ENCODE measurements at places on chromosomes 5 and 9.

DNA sequence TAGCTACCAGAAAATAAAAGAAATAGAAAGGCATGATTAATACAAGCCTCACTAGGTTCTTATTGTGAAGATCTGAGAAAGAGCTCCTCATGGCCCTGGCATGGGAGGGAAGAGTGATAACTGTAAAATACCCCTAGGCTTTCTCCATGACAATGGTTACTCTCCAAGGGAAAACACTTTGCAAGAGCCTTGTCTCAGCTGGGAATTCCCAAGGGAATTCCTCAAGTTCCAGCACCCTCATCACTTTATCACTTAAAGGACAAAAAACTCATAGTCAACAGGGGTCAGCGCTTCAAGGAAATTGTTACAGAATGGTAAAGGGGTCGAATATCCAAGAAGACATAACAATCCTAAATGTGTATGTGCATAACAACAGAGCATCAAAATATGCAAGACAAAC is 21.2 kb downstream of the SYK start:
- peaks cover 22% of the 10 kb centered on the region for H3K27me3 ChIP-seq
- H3K27ac ChIP-seq: no peak overlapping the region
- H3K36me3 ChIP-seq: peaks cover 3% of the 10 kb centered on the region
- no peak overlapping the region for H3K4me3 ChIP-seq
- no peaks in the 10 kb centered on the region for H3K4me1 ChIP-seq

- H3K4me3 ChIP-seq: no peak overlapping the region
- H3K27ac ChIP-seq: no peak overlapping the region
- DNase-seq: no peak
- H3K36me3 ChIP-seq: peaks cover 23% of the 10 kb centered on the region
- no peaks in the 10 kb centered on the region for H3K4me1 ChIP-seq
- no peaks in the 10 kb centered on the region for H3K27me3 ChIP-seq
Measured at GRCh38 chr5:146165903-146166302, 16.5 kb downstream of the LARS1 start.

- H3K36me3 ChIP-seq: no peaks in the 10 kb centered on the region
- no peaks in the 10 kb centered on the region for H3K4me1 ChIP-seq
- no peak overlapping the region for H3K27ac ChIP-seq
- H3K27me3 ChIP-seq: no peaks in the 10 kb centered on the region
Measured at GRCh38 chr5:59249726-59250125, 643.8 kb downstream of the PDE4D start.

DNA sequence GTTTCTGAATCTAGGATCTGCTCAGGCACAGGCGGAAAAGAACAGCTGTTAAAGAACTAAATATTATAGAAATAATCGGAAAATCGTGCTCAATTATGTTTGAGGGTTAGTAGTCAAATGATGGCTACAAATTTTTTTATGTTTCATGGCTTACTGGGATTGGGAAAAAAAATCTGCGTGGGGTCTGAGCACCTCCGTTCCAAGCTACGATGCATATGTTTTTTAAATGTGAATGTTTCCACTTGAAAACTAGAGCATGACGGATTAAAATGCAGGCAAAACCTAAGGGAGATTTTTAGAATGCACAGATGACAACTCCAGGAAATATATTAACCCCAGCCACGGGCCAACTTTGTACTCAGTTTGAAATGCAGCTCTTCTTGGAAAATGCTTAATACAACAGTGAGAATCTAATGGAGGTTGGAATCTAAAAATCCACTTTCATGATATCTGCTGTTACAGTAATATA is 5.3 kb downstream of the OTP start:
- no peaks in the 10 kb centered on the region for H3K36me3 ChIP-seq
- no peak overlapping the region for H3K4me3 ChIP-seq
- no peak overlapping the region for H3K27ac ChIP-seq
- H3K4me1 ChIP-seq: peaks cover 30% of the 10 kb centered on the region
- no peak for DNase-seq

- H3K27ac ChIP-seq: no peak overlapping the region
- no peak overlapping the region for H3K4me3 ChIP-seq
- no peaks in the 10 kb centered on the region for H3K4me1 ChIP-seq
Measured at GRCh38 chr5:98997000-98997399, 68.2 kb upstream of the CHD1 start.

DNA sequence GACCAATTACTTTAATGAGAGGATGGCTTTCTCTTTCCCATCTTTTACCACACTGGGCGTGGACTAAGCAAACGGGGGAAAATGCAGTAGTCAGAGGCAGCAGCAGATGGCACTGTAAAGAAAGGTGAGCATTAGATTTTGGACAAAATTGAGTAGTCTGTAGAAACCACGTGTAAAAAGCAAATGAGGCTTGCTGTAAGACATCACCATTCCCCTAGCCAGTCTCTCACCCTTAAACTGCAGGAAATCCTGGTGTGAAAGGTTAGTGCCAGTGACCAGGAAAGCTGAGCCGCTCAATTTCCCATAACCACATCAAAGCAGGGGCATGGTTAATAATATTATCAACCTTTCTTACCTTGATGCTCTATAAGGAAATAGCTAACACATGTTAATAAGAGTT is 31.8 kb downstream of the SPATA31C2 start:
- no peaks in the 10 kb centered on the region for H3K4me1 ChIP-seq
- H3K36me3 ChIP-seq: no peaks in the 10 kb centered on the region
- peak; percentile 25 for DNase-seq

DNA sequence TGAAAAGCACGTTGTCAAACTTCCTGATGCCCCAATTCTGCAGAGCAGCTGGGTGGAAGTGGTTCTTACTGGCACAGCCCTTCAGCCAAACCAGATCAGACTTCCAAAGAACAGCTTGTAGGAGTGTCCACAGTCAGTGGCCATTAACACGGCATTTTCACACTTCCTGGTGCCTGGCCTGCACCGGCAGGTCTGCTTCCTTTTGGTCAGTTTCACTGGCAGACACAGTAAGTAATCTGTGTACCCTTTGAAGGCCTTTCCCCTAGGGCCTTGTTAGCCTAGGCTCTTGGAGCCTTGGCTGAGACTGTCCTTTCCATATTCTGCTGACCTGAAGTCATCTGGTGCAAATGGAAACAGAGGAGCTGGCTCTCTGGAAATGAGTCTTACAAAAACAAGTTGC is 297.5 kb upstream of the TNC start:
- H3K4me1 ChIP-seq: no peaks in the 10 kb centered on the region
- H3K27me3 ChIP-seq: no peaks in the 10 kb centered on the region
- H3K27ac ChIP-seq: no peak overlapping the region
- no peak overlapping the region for H3K4me3 ChIP-seq
- no peaks in the 10 kb centered on the region for H3K36me3 ChIP-seq

DNA sequence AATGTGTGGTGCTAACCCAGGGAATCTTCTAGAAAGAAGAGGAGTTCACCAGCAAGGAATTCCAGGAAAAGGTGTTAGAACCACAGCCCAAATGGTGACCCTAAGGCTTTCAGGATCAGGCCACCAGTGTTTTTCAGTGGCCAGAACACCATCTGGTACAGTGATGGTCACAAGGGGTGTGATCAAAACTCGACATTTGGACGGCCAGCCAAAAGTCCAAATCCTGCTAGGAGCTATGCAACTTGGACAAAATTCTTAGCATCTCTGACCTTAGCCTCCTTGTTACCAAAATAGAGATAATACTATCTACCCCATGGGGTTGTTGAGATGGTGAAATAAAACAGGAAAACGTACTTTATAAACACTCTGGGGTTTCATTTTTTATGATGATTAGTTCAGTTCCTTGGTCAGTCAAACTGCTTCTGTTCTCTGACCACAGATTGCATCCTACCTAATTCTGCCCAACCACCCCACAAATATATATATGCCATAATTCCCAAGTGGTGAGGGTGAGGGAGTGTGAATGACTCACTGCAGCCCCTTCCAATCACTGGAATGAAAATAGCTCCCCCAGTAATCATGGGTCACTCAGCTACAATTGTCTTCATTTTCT is 210.3 kb downstream of the CDK5RAP2 start:
- H3K27ac ChIP-seq: no peak overlapping the region
- no peak overlapping the region for H3K4me3 ChIP-seq
- no peaks in the 10 kb centered on the region for H3K27me3 ChIP-seq

- no peaks in the 10 kb centered on the region for H3K36me3 ChIP-seq
- DNase-seq: no peak
- no peaks in the 10 kb centered on the region for H3K27me3 ChIP-seq
- H3K27ac ChIP-seq: no peak overlapping the region
- H3K4me1 ChIP-seq: no peaks in the 10 kb centered on the region
- H3K4me3 ChIP-seq: no peak overlapping the region
Measured at GRCh38 chr9:105216440-105217178, 27.8 kb upstream of the SLC44A1 start.

DNA sequence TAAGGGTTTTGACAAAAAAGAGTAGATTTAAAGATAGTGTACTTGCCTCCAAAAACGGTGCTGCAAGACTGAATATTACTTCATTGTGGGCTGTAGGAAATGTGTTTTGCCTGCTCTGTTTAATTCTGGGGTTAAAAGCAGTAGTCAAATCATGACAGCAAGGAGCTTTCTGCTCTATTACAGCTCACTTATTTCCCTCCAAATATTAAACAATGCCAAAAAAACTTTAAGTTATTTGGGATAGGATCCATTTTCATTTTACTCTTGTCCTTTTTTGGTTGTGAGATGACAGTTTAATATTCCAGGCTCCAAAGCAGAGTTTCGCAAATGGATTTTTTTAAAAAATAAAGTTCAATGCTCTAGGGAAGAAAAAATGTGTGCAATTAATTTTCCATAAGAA is 340.4 kb upstream of the RGMB start:
- H3K27me3 ChIP-seq: no peaks in the 10 kb centered on the region
- no peak overlapping the region for H3K4me3 ChIP-seq
- H3K4me1 ChIP-seq: no peaks in the 10 kb centered on the region

- H3K4me1 ChIP-seq: no peaks in the 10 kb centered on the region
- peaks cover 24% of the 10 kb centered on the region for H3K36me3 ChIP-seq
- H3K27ac ChIP-seq: no peak overlapping the region
- peak; percentile 85 for DNase-seq
- H3K27me3 ChIP-seq: no peaks in the 10 kb centered on the region
Measured at GRCh38 chr5:111734013-111734412, 23.0 kb downstream of the NREP start.

DNA sequence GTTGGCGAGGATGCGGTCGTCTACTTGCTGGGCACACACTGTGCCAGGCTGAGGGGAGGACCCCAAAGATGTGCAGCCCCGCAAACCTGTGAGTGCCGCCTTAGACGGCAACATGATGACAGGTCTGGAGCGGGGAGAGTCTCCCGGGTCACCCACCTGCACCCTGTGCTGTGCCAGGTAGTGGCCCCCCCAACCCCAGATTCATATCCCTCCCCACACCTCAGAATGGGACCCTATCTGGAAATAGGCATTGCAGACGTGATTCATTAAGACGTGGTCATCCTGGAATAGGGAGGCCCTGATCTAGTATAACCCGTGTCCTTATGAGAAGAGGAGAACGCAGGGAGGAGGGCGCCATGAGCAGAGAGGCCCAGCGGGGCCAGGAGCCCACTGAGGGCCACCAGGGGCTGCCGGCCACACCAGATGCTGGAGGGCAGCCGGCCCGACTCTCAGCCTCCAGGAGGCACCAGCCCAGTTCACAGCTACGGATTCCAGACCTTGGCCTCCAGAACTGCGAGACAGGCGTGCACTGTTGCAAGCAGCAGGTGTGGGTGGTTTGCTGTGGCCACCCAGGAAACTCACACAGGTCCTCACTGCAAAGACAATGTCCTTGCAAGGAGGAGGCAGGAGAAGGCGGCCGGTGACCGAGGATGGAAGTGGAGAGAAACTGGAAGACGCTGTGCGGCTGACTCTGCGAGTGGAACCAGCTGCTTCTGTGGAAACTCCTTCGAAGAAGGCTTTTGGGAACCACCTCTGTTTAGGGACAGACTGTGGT is 131.9 kb upstream of the LPCAT1 start:
- H3K27ac ChIP-seq: no peak overlapping the region
- H3K36me3 ChIP-seq: no peaks in the 10 kb centered on the region
- no peak for DNase-seq

DNA sequence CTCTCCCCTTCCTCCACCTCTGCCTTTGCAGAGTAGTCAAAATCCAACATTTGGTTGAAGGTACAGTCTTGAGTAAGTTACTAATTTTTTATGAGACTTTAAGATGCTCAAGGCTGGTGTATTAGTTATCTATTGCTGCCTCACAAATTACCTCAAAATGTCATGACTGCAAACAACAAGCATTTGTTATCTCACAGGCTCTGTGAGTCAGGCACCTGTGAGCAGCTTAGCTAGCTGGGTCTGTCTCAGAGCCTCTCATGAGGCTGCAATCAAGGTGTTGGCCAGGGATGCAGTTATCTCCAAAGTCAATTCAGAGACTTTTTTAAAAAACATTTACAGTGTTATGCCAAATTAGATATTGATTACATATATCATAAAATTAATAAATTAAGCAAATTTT is 371.3 kb upstream of the RGMB start:
- no peak for DNase-seq
- no peaks in the 10 kb centered on the region for H3K27me3 ChIP-seq

DNA sequence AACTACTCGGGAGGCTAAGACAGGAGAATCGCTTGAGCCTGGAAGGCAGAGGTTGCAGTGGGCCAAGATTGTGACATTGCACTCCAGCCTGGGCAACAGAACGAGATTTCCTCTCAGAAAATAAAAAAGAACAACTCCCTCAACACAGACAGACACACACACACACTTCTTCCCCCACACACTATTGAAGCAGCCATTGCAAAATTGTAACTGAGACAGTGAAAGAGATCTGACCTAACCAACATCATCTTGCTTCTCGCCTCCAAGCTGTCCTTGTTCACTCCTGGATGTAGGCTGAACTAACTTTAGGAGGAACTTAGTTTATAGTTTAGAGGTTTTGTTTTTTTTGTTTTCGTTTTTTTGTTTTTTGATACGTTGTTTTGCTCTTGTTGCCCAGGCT is 13.0 kb upstream of the PLIN2 start:
- no peaks in the 10 kb centered on the region for H3K36me3 ChIP-seq
- no peak for DNase-seq
- H3K27ac ChIP-seq: no peak overlapping the region
- peaks cover 3% of the 10 kb centered on the region for H3K4me1 ChIP-seq
- H3K4me3 ChIP-seq: no peak overlapping the region
- H3K27me3 ChIP-seq: no peaks in the 10 kb centered on the region

- no peaks in the 10 kb centered on the region for H3K36me3 ChIP-seq
- no peaks in the 10 kb centered on the region for H3K27me3 ChIP-seq
- DNase-seq: no peak
- H3K4me1 ChIP-seq: no peaks in the 10 kb centered on the region
- H3K27ac ChIP-seq: no peak overlapping the region
Measured at GRCh38 chr9:123814496-123814895, 115.4 kb downstream of the DENND1A start.

DNA sequence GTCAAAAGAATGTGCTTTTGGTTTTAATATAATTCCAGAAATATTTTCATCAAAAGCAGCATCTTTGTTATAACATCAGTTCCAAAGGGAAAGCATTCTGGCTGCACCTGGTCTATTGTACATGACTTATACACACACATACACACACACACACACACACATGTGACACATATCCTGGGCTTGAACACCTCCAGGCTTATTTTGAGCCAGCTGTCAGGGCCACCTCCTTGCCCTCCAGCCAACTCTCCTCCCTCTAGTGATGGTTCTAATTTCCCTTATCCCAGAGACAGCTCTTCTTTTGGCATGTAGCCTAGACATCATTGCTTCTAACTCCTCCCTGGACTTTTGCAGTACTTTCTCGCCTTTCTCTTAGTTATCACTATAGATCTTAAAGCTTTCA is 115.0 kb downstream of the PIK3R1 start:
- H3K36me3 ChIP-seq: no peaks in the 10 kb centered on the region
- H3K4me1 ChIP-seq: peaks cover 6% of the 10 kb centered on the region
- no peaks in the 10 kb centered on the region for H3K27me3 ChIP-seq
- H3K27ac ChIP-seq: no peak overlapping the region
- no peak overlapping the region for H3K4me3 ChIP-seq
